NCI-H1092 (cell line): ENCODE measurements at places on chromosomes 7 and 10.
A peak's percentile ranks its signal among the peaks of the same experiment; 100 is the strongest.

- no peak for DNase-seq
Observed at GRCh38 chr10:53489335-53490182, 717.0 kb upstream of the MBL2 start.

- DNase-seq: no peak
Observed at GRCh38 chr10:36383349-36383748, 741.3 kb upstream of the FZD8 start.

DNA sequence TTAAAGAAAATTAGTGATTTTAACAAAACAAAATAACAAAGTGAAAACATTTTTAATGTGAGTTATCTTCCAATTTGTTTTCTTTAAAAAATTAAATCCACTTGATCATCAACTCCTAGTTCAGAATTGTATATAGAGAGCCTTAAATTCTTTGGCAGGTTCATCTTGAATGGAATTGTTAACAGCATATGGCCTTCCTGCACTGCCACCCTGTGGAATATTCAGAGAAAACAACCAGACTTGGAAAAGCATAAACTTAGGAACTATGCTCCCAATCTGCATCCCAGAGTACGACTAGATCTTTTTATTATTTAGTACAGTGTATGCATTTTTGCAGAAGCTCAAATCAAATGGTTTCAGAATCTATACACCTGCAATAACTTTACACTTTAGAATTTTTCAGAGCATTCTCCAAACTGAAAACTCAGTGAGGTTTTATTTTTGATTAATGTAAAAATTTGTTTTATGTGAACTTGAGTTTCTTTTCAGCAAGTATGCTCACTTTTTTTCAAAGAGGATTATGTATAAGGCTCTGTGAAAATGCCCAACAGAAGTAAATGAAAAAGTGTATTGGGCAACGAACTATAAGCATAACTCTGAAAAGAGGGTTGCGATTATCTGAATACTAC lies 44.9 kb upstream of the ANK3 start:
- peak; percentile 16 for DNase-seq

DNA sequence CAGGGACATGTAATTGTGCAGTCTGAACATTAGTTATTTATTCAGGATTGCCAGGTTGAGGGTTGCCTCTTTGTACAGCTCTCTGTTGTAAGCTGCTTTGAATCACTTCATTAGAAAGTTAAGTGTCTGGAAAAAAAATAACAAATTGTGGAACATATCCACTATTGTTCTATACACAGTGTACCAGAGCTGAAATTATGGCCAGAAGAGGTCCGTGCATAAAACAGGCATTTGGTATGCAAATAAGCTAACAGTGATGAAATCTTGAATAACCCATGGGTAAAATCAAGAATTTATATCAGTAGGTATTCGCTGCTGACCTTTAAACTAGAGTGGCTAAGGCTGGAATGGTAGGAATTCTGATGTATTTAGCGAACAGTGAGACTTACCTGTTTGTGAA lies 152.1 kb downstream of the LHFPL3 start:
- DNase-seq: no peak

DNA sequence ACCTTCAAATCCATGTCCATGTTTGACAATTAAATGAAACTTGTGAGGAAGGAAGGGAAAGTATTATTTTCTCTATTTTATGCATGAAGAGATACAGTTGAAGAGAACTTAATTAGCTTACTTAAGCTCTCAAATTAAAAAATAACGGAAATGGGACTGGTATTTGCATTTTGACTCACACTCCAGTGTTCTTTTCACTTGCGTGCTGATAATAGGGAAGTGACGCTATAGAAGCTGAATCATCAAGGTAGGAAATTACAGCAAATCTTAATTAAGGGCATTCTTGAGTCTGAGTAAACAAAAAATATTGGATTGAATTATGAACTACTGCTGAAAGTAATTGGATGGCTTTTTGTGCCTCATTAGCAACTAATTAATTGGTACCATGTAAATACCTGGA lies 44.0 kb upstream of the NPVF start:
- no peak for DNase-seq

DNA sequence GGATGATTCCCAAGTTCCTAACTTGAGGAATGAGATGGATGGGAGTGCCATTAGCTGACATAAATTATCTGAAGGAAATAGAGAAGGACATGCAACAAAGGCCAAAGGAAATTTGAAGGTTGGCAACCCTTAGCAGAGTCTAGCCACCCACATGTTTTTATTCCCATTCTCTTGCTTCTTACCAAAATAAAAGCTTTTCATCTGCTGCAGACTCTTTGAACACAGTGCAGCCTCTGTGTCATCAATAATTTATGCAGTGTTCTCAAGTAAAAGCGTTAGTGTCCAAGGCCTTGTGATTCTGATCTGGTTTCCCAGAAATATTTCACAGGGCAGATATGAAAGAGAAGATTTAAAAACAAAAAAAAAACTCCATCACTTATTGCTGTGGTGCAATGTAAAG lies 98.5 kb downstream of the ST7 start:
- no peak for DNase-seq

DNA sequence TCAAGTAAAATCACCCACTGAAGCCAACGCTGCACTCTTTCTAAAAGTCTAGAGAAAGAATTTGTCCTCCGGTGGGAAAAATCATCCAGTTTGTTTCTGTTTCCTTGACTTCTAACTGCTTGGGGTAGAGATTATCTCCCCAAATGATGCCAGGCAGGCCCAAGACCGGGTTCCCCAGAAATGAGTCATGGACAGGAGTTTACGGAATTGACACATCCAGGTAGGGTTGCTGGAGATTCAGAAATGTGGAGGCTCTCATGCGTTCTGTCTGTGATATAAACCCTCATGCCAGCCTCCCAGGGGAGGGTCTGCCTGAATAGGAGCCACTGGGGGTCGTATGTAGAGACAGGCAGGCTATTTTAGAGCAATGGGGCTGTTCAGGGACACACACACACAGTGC lies 230.9 kb downstream of the TCERG1L start:
- no peak for DNase-seq

DNA sequence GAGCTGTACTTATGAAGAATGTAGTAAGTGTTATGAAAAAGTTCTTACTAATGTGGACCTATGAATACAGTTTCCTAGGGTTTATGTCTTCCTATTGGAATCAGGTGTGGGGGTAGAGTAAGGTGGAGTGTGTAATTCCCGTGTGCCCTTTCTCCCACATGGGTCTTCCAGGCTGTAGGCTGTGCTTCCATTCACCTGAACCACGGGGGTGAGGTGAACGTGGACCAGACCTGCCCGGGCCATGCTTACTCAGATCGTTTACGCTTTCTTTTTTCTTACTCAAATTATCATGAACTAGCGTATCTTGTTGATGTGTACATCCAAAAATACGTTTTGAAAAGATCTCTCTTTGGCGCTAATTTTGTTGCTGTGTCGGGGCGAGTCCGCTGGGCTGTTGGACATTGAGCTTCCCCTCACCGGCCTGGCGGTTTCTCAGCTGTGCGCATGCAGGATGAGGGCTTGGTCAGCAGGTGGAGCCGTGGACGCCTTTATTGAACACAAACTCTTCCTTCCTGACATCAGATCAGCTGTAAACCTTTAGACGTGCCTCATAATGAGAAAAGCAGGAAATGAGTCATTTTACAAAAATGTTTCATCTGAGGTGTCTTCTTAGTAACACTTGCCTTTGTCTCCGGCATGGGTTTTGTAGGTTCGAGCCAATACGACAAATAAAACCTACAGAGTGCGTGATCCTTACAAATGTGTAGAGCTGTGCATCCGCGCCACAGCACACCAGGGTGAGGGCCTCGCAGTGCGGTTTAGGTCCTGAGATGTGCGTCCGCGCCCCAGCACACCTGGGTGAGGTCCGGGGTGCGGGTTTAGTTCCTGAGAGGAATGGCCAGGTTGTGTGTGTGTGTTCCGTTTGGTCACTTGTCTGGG lies 53.8 kb downstream of the WDR37 start:
- DNase-seq: no peak

DNA sequence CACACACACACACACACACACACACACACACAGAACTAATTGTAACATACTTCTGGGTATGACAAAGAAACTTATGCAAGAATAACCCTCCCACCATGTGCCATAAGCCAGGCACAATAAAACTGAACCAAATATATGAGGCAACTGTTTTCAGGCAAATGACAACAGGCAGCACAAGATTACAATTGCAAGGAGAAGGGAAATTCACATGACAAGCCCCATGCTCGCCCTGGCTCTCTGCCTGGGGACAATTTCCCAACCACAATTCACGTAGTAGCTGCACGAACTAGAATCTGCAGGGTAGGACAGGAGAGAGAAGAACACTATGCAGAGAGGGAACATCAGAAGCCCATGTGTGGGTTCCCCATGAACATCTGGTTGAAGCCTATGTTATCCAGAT lies 143.3 kb downstream of the CALN1 start:
- no peak for DNase-seq

DNA sequence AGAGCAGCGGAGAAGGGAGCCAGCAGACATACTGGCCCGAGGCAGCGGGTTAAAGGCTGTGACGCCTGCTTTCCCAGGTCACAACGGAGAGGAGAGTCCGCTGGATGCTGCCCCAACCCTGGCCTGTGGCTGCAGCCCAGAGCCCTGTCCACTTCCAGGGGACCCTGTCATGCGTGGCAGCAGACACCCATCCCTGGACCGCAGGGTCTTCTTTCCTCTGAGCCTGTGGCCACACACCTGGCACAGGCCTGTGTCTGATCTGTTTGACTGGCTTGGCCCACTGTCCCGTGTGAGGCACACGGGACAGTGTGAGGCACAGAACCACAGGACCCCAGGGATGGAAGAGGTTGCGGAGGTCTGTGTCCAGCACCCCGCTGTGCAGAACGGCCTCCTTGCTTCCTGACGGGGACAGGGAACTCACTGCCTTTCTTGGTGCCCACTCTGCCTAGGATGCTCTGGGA lies 42.4 kb downstream of the INSIG1 start:
- no peak for DNase-seq

DNA sequence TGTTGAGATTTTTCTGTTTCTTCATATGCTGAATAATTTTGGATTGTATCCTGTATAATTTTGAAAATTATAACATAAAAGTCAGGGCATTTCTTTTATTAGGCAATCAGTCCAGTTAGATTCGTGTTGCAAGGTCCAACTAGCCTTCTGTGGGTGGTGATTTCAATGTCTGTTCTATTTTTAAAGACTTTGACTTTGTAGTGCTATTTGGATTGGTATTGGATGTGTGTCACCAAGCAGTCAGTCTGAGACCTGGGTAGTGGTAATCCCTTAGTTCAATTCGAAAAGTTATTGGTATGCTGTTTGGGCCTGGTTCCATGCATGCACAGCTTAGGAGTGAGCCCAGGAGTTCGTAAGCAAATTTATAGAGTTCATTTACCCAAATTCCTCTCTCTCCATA lies 82.2 kb downstream of the EPDR1 start:
- no peak for DNase-seq

- peak; percentile 4 for DNase-seq
Observed at GRCh38 chr10:34655286-34656170, 159.6 kb downstream of the PARD3 start.

DNA sequence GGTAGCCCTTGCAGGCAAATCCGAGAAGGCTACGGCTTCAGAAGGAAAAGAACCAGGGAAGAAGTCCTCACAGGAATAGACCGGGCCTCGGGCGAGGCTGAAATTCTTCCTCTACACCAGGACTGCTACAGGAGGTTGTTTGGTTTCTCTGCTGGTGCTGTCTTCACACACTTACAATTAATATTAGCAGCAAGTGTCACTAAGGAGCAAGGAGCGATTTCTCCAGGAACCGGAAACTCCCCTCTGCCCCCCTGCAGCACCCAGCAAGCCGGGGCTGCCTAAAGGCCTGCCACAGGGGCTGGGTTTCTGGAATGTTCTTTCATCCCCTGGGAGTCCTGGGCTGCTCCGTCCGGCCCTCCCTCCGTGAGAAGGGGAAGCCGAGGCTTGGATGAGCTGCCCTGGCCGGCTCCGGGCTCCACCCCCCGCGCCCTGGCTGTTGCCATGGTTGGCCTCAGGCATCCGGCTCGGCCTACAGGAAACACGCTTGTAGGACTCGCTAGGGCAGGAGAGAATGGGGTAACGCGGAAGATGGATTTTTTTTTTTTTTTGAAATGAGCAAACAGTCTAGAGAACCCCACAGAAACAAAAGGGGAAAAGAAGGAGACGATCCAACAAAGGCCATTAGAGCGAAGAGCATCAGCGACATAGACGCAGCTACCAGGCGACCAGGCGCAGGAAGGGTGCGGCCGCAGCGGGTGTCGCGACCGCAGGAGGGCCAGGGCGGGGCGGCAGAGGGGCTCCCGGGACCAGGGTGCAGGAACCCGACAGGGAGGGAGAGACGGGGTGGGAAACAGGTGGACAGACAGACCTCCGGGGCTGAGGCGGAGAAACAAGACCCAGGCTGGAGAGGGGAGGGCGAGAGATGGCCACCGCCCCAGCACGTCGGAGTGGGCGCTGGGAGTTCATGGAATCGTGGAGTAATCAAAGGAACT lies 33.0 kb downstream of the EN2 start:
- DNase-seq: no peak

DNA sequence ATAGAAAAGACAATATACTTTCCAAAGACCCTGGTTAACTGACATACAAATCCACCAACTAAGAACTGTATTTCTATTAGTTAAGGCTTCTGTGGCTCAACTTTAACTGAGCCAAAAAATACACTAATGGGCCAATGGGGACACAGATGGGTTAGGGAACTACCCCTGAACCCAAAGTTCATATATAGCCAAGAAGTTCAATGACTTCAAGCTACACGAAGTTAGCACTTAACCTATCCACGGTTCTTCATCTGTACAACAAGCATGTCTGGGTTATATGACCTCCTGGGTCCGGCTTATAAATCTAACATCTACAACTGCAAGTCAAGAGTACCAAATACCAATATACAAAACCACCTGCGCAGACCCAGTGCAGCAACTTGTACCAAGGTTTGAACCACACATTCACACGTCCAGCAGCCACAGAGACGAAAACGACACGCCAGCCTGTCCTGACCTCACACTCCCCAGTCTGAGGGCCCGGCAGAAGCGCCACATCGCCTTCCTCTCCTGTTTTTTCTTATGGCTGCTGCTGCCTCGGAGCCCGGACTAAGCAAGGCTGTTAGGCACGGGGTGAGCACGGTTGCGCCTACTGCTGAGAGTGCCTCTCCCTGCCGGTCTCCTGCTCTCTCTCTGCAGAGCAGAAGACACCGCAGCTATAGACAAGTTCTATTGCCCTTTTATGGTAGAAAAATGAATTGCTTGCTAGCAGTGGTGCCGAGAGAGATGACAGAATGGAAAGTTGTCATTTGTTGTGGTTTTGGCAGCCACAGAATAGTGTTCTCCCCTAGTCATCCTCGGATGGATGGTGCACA lies 86.3 kb downstream of the RNF216 start:
- DNase-seq: no peak

GRCh38 chr7:143882020-143882603 lies 19.9 kb downstream of the TCAF1 start:
- peak; percentile 76 for DNase-seq

GRCh38 chr7:30390736-30391636 lies 87.6 kb downstream of the NOD1 start:
- DNase-seq: no peak

GRCh38 chr7:84022684-84023308 lies 171.8 kb downstream of the SEMA3A start:
- peak; percentile 56 for DNase-seq

- peak; percentile 16 for DNase-seq
Observed at GRCh38 chr7:149495785-149496641, 1.6 kb downstream of the ZNF746 start.
